AG09319 (cell line): ENCODE measurements at places on chromosomes 3 and 15.

- no peak for DNase-seq
Measured at GRCh38 chr15:60591496-60592370, 112.8 kb upstream of the ICE2 start.

DNA sequence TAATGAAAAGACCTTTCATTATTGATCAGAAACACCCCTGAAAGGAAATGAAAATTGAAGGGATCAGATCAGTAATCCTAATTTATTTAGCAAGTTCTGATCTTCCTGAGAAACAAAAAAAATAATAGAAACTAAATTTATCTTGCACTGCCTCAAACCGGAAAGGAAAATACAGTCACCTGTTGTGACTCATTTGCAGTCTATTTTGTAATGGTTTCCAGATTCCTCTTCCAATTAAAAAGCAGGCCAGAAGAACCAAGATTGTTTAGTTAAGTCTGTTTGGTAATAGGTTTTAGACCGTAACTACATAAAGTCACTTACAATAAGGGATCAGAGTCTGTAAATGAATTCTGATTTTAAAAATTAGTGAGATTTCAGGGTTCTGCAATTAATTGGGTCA, 49.7 kb upstream of the ATOSA start:
- peak; percentile 49 for DNase-seq

GRCh38 chr3:69204315-69204957, 82.0 kb upstream of the LMOD3 start:
- DNase-seq: no peak

DNA sequence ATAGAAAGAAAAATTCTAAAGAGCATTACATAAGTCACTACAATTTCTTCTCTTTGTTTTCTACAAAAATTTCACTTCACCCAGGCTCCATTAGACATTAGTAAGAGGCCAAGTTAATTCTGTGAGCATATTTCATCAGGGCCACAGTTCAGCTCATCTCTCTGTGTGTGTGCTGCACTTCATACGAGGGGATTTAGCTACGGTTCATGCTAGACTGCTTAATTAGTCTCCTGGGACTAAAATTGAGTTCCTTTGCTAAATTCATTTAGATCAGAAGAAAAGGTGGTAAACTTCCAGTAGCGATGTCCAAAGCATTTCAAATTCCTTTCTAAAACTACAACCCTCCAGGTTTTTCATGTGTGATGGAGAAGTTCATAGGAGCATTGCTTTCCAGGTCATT, 83.1 kb upstream of the SETMAR start:
- DNase-seq: no peak

DNA sequence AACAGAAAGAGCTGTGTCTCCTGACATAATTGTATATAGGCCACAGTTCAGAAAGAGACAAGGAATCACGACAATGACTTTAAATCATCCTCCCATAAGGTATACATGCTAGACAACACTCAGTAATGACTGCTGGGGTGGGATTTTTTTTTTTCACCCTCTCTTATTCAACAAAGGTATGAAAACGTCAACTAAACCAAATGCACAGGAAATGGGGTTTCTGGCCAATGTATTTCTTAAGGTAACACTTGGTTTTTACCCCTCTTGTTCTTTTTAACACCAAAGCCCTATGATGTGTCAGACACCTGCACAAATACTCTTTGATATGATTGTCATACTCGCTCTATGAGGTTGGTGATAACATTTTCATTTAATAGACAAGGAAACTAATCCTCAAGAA, 78.3 kb downstream of the MCF2L2 start:
- DNase-seq: no peak

DNA sequence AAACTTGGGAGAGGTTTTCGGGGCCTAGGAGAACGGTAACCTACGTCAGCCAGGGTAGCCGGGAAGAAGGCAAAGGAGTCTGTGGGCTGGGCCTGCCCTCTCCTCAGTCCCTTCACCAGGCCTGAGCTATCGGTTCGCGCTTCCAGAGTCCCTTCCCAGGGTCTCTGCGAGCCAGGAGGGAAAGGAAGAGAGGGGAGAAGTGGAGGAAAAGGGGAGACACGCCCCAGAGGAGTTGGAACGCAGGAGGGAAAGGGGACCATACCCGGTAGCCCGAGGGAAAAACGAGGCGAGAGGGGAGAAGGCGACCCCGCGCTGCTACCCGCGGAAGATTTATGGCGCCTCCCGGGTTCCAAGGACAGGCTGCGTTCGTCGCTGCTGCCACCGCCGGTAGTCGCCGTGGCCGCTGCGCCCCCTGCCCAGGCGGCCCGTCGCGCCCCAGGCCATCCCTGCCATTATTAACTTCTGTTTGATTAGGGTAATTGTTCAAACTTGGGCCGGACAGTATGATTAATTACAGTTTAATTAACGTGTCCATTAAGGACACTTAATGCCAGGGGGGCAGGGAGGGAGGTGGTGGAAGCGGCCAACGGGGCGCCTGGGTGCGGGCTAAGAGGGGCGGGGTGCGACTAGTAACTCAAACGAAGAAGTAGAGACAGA, 3.4 kb upstream of the SKOR1 start:
- DNase-seq: no peak

- DNase-seq: no peak
Measured at GRCh38 chr3:55782351-55782750, 295.2 kb upstream of the WNT5A start.

DNA sequence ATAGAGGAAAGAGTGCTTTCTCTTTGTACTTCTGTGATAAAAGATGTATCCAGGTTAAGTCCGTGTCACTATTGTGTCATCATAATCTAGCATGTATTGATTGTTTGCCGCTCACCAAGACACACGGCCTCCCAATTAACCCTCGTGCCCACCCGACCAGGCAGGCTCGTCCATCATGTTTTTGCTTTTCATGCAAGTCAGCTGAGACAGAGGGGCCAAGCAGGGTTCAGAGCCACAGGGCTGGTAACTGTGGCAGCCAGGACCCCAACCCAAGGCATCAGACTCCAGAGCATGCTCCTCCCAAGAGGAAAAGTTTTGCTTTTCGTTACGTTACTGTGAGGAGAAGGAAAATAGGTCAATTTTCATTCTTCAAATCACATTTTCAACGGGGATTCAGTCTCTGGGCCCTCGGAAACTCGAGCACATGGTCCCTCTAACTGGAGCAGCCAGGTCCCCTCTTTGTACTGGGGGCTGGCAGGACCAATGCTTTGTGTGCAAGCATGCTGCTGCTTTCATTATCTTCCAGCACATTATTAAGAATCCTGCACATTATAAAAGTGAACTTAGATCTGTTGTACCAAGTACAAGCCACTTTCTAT, 161.1 kb upstream of the TOPAZ1 start:
- DNase-seq: no peak

GRCh38 chr3:48926425-48927392, 8.1 kb downstream of the ARIH2 start:
- no peak for DNase-seq

- no peak for DNase-seq
Measured at GRCh38 chr3:65953301-65953812, 85.4 kb downstream of the MAGI1 start.

DNA sequence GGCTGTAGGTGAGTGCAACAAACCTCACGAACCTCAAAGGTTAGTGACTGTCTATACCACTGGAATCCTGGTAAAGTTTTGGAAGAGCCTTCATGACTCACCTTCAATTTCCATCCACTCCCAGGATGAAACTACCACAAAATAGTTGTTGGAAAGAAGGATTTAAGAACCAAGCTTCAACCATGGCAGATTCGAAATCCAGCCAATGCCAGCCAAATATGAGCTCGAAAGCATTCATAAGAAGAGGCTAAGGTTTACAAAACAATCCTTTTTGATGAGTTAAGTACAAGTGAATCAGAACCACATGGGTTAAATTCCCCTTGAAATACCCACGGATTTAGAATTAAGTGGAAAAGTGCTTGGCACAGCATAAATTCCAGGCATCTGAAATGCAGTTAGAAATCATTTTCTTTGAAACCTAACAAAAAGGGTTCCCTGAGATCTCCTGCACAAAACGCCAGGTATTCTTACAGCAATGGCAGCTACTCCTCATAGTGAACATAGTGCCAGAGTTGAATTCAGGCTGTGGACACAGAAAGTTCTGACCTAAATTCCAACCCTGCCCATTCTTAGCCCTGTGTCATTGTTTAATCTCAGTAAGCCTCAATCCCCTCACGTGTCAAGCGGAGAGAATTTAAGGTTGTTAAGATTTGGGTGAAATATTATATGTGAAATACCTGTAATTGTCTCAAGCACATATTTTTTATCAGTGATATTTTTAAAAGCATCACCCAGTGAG, 89.2 kb downstream of the FBN1 start:
- no peak for DNase-seq

DNA sequence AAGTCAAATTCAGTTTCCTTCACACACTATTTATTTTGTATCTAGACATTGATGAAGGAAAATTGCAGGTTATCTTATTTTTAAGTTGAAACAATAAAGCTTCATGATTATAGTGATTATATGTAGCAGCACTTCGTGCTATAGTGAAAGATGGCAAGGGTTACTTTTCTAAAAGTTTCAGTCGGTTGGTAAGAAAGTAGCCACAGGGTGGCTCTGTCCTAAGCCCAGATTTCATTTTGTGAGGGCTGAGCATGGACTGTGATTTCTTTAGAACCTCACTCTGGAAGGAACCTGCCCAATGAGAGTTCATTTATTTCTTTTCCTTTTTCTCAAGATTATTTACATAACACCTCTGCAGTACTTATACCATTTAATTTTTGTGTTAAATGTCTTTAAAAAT, 66.5 kb downstream of the NME9 start:
- no peak for DNase-seq

- DNase-seq: no peak
Measured at GRCh38 chr3:70312336-70312735, at the start of gene MDFIC2. TSS of gene MDFIC2 (minus strand) at chr3:70312638. CDS start at chr3:70311973, 665 bp downstream.

GRCh38 chr3:24374801-24375200, 119.8 kb downstream of the THRB start:
- no peak for DNase-seq

- DNase-seq: no peak
Measured at GRCh38 chr15:62853114-62853840, 189.3 kb upstream of the TPM1 start.

- peak; percentile 40 for DNase-seq
Measured at GRCh38 chr15:77546050-77546501, 86.6 kb downstream of the LINGO1 start.

- DNase-seq: no peak
Measured at GRCh38 chr3:59884409-59884808, 834.6 kb upstream of the CFAP20DC start.

DNA sequence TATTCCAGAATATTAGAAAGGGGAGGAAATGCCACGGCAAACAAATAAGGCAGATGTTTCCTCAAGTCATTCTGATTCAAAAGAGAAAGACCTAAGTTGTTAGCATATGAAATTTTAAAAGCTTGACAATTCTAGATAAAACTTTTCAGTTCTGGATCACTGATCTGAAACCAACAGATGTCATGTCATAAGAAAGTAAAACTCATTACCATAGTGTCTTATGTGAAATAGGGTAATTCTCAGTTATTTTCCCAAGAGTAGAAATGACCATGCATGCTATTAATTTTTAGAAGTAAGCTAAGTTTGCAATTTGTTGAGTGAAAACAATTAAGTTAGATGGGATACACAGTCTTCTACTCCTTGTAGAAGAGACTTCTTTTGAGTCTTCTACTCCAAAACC, 630.3 kb downstream of the NAALADL2 start:
- no peak for DNase-seq

DNA sequence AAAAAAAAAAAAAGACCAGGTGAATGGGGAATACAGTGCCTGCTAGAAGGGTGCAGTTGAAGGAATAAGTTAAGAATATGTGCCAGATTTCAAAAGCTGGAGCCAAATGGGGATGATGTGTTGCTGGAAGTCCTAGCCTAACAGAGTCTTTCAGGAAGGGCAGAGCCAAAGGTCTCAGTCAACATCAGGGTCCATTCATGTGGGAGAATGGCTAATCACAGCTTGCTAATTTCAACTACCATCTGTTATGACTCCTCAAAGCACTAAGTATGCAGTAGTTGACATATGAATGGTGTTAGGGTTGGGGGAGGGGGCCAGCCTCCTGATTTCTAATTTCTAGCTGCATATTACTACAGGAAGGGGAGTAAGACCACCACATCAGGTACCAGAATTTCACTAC, 4.4 kb downstream of the ZBTB38 start:
- DNase-seq: no peak

DNA sequence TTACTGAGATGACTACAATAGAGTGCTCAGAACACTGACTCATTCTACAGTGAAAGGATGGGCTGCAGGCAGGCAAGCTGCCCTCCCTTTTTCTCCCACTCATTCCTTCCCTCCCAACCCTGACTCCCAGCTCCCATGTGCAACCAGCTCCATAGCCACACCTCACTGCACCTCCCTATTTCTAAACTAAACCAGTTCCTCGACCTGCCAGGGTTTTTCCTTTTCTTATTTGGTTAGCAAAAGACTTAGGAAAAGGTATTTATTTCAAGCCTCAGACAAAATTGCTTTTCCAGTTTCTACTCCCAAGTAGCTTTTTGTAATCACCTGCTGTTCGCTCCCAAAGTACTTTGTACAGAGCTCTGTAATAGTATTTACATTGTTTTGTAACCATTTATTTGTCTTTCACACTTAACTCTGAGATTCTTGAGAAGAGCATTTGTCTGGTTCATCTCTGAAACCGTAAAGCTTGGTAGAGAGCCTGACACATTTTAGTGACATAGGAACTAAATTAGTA, 2.2 kb downstream of the AADAC start:
- DNase-seq: no peak

- no peak for DNase-seq
Measured at GRCh38 chr3:167967257-167968036, 128.3 kb downstream of the GOLIM4 start.

DNA sequence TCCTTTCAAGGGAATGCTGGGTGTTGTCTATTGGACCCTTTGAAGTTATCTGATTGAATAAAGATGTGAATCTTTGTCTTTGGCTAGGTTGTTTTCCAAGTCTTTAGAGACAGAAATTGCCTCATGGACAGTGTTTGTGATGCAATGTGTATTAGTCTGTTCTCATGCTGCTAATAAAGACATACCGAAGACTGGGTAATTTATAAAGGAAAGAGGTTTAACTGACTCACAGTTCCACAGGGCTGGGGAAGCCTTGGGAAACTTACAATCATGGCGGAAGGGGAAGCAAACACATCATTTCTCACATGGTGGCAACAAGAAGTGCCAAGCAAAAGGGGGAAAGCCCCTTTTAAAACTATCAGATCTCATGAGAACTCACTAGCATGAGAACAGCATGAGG, 88.8 kb upstream of the PLXND1 start:
- peak; percentile 25 for DNase-seq

DNA sequence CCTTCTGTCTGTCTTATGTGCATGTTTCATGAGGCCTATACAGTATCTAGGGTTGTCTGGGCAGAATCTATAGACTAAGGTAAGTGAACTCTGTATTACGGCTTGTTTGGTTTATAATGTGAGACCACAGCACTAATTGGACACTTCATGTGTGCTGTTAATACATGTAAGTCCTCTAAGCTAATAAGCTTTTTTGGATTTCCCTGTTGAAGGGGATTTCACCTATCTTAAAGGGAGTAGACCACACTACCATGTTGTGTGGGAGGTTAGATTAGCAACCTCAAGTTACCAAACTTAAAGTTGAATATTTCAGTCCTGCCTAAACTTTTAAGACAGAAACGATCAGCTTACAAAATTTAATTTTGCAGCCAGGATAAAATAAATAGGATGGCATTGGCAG, 189.8 kb upstream of the GOLIM4 start:
- no peak for DNase-seq
